Neural progenitor cell (in vitro differentiated cells): ENCODE measurements at places on chromosomes 2 and 18. TPM values are rescaled to one million over a fixed set of nuclear protein-coding genes. Genes with fewer than 3 reads are reported as not detected.

DNA sequence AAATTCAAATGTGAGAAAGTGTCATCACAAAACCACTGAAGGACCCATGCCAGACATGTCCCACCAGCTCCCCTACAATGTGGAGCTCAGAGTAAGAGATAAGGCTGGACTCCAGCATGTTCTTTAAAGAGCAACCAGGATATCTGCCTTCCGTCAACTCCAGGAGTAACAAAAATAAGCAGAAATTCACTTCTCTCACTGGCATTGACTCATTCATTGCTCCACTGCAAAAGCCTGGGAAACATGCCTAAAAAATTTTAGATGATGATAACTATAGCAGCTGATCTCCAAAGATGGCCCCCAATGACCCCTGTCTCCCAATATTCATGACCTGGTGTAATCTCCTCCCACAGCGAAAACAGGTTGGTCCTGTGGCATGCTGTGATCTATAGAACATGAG is 314.5 kb downstream of the NCKAP5 start:
- no peak for DNase-seq

DNA sequence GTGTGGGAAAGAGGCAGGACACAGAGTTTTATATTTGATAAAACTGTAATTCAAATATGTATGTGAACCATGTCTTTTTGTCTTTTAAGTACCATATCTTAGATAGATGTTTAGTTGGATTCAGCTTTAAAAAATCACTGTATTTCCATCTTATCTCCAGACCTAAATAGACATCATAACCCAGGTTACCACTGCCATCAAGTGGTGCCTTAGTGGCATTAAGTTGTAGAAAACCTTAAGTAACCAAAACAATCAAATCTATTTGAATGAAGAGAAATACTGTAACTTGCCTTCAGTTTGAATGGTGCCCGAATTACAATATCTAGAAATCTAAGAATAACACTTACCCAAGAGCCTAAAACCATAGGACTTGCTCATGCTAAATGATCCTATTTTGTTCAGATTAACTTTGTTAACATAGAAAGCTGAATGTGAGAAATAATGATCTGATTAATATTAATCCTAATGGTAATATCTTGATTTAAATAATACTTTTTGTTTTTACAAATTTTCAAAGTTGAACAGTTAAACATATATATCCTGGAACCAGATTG is 92.5 kb upstream of the MAP2 start:
- peak; percentile 62 for DNase-seq

- DNase-seq, result no peak
Measured at GRCh38 chr2:71306762-71307161, 24.8 kb upstream of the ZNF638 start.

DNA sequence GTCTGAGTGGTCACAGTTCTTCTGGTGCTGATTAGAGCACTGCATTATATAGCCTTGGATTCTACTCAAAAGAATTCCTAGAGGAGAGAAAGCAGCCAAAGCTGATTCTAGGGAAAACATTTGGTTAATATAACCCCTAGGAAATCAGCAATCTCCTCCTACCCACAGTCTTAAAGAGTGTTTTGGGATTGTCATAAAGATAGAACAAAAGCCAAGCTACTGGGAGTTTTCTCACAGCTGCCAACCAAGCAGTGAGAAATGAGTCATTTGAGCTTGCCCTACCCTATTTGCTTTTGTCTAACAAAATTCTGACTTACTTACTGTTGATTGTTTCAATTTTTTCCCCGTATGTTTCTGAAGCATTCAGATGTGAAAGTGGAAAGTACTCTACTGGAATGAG is 469.3 kb downstream of the PLCL1 start:
- no peak for DNase-seq

DNA sequence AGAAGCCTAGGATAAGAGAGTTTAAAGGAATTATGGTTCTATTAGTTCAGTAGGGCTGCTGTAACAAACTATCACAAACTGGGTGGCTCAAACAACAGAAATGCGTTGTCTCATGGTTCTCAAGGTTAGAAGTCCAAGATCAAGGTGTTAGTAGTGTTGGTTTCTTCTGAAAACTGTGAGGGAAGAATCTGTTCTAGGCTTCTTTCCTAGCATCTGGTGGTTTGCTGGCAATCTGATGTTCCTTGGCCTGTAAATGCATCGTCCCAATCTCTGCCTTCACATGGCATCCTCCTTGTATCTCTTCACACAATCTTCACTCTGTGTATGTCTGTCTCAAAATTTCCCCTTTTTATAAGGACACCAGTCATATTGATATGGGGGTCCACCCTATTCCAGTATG is 76.3 kb downstream of the MDH1 start:
- DNase-seq, result no peak

DNA sequence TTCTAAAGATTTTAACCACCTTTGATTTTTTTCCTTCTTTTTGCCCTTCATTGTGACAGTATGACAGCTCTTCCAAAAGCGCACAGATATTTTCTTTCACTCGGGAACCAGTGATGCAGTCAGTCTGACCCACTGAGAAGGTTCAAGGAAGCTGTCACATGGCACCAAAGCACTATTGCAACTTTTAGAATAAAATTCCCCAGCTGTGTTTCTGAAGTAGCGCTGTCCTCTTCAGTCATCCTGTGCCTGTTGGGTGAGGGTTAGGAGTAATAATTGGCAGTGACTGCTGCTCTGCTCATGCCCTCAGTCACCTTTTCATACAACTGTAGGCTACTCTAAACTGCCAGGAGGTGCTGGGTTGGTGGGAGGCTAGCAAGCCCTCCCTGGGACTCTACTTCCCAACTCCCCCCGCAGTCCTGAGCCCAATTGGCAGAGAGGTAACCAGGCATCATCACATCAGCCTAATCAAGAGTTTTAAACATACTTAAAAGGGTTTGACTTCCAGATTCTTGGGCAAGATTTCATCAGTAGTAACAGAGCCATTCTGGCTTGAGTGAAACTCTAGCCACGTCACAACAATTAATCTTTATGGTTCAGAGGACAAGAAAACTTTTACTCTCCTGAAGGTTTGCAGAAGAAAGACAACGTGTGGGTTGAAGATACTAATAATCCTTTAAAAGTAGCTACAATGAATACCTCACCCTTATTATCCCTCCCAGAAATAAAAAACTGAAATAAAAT is 473.3 kb downstream of the FBXO15 start:
- no peak for DNase-seq

- peak; percentile 44 for DNase-seq
Measured at GRCh38 chr2:75607988-75608683, 38.4 kb upstream of the MRPL19 start.

DNA sequence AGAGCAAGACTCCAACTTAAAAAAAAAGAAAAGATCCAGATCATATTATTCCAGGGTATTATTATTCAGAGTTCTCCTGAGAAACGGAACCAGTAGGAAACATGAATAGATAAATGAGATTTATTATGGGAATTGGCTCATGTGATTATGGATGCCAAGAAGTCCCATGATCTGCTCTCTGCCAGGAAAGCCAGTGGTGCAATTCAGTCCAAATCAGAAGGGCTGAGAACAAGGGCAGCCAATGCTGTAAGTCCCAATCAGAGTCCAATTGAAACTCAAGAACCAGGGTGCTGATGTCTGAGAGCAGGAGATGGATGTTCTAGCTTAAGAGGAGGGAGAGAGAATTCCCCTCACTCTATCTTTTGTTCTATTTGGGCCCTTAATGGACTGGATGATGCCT is 7.8 kb downstream of the SCYGR2 start:
- no peak for DNase-seq

DNA sequence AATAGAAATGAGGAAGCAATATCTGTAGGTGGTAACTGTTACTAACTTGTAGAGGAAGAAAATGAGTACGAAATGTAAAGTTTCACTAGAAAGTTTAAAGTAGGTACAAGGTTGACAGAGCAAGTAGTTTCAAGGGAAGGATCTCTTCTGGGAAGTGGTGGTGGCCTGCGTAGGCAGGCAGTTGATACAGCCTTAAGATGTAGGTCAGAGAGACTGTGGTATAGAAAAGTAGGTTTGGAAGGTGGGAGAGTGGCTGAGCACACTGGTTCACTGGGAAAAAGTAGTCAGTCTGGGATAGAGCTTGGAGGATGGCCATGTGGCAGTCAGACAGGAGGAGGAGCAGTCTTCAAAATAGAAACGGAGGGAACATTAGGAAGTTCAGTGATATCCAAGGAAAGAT is 23.5 kb downstream of the KDM3A start:
- no peak for DNase-seq

- peak; percentile 73 for DNase-seq
Measured at GRCh38 chr18:13446610-13447461, 228.3 kb downstream of the LDLRAD4 start.

DNA sequence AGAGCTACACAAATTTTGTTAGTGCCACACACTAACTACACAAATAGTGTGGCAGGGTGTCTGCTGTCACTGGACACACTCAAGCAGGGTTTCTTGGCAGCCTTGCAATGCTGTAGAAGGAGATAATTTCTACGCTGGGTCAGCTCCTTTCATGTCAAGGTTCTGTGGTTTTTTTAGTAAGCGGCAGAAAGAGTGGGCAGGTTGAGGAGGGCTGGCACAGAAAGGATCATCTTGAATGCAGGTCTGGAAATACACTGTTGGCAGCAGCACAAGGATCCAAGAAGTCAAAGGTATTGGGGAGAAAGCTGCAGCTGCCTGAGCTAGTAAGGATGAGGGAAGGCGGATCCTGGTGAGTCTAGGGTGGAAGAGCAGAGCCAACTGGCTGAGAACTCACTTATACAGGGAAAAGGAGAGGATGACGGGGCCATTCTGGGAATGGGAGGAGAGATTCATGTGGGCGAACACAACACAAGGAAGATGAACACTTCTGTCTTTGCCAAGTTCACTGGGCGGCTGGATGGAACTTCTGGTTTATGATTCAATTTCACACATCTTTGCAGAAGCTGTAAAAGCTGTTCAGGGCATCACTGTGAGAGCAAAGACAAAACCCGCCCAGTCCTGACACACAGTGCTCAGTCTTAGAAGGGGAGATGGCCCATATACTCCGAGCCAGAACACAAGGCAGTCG is 16.9 kb upstream of the CYRIA start:
- DNase-seq, result no peak

DNA sequence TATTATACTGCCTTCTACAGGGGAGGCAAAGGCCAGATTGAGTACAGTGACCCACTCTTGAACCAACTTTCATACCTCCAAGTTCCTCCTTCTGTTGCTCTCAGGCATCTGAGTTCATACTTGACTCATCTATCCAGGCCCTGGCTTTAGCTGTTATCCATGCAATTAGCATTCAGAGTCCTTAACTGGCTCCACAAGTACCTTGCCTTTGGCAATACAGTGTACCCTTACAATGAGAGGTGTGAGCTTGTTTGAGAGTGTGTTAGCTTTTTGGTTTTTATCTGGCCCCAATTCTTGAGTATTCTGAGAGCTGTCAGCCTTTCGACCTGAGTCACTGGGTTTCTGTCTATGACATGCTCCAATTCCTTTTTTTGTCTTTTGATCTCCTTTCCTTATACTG is 60.2 kb downstream of the EHD3 start:
- no peak for DNase-seq

DNA sequence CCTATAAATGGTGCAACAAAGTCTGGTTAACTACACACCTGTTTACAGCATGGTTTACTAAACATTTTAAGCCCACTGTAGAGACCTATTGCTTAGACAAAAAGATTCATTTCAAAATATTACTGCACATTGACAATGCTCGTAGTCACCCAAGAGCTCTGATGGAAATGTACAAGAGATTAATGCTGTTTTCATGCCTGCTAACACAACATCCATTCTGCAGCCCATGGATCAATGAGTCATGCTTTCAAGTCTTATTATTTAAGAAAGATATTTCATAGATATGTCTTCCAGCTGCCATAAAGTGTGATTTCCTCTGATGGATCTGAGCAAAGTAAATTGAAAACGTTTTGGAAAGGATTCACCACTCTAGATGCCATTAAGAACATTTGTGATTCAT is 781.1 kb downstream of the MBD2 start:
- DNase-seq, result no peak

DNA sequence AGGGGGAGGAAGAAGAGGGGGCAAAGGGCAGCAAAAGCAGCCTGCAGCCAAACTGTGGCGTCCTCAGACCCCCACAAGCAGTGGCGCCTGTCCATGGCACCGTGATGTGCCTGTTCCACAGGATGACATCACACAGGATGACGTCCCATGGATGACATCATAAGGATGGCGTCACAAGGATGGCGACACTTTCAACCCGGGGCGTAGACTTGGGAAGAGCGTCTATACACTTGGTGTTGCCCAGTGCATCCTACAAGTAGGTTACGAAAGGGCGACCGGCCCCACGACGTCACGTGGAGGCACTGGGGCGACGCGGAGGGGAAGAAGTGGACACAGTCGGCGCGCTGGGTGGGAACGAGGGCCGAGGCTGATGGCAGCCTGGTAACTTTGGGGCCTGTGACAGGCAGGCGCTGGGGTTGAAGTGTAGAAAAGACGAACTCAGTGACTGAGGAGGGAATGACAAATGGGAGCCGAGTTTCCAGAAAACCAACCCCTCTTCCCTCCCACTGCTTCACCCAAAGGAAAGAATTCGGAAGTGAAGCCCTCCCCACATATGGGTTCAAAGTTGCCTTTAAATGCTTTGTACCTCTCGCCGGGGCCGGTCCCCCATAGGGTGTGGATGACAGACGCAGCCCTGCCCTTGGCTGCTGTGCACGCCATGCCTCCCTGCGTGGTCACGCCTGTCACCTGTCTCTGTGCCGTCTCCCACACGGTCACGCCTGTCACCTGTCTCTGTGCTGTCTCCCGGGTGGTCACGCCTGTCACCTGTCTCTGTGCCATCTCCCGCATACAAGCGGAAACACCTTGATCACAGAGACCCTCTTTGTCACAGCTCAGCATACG is 13.4 kb upstream of the KCNG2 start:
- no peak for DNase-seq

DNA sequence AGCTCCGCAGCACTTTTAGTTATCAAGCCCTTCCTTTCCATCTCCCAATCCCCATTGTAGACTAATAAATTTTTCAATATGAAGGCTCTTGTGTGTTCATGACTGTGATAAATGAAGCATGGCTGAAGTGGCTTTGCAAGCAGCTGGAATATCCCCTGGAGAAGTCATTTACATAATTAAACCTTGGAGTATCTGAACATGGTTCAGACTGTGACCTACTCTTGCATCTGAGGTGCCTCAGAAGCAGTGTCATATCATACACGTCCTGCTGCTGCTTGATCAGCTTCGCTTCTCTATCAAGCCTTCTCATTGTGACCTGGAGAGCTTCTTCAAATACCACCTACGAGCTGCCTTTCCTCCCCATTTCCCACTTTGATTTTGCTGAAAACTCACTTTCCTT is 48.4 kb upstream of the ZNF397 start:
- DNase-seq, result no peak

GRCh38 chr2:197920088-197920487 is 115.7 kb downstream of the PLCL1 start:
- DNase-seq, result no peak

GRCh38 chr2:3470166-3470651 is 49.1 kb downstream of the ADI1 start:
- no peak for DNase-seq

GRCh38 chr2:127768775-127769479 is 42.0 kb downstream of the WDR33 start:
- no peak for DNase-seq

GRCh38 chr2:128736046-128736688 is 417.5 kb upstream of the HS6ST1 start:
- no peak for DNase-seq

GRCh38 chr2:52113338-52113737 is 1081.4 kb upstream of the NRXN1 start:
- no peak for DNase-seq

The NDC80 gene
- total RNA-seq, result 69.3 and 98.1 TPM in 2 replicates

The ELOA2 gene
- not detected in 2 replicates for total RNA-seq

The RND3 gene
- total RNA-seq, result 4.0 and 6.4 TPM in 2 replicates

The TUBA3E gene
- total RNA-seq, result not detected in 2 replicates

The ABCG8 gene
- not detected in 2 replicates for total RNA-seq

The CYBRD1 gene
- 5.8 and 11.1 TPM in 2 replicates for total RNA-seq

The CCDC150 gene
- 56.1 and 69.4 TPM in 2 replicates for total RNA-seq

The FSHR gene
- total RNA-seq, result not detected in 2 replicates

The REG3G gene
- not detected in 2 replicates for total RNA-seq
